ENCODE measurements at places on chromosomes 13 and 19.

GRCh38 chr19:33125929-33126388, 6.0 kb upstream of the WDR88 start:
- peak; percentile 70 for DNase-seq

DNA sequence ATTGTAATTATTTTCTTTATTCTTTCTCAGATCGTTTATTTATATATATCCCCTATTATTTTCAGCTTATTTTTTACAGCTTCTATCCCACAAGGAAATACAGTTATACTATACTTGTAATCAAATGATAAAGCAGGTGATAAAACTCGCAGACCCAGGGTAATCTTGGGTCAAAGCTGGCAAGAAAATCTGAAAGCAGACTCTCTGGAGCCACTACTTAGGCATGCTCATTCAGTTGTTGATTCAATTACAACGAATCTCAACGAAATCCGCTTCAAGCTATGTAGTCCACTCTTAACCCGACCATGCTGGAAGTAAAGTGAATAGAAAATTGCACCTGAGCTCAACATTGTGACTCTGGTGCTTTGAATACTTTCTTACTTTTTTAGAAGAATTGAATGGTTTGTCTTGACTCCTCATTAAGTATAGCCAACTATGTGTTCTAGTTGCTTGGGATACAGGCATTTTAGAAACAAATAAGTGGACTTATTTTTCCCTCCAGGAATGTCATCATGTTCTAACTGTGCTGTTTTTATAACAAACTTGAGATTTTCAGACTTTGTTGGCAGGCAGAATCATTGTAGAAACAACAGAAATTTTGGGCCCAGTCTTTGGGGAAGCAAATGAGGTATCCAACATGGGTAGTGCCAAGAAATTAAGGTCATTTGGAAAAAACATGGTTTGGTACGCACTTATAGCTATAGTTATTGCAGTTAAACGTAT, 21.4 kb downstream of the ESD start:
- no peak for DNase-seq

DNA sequence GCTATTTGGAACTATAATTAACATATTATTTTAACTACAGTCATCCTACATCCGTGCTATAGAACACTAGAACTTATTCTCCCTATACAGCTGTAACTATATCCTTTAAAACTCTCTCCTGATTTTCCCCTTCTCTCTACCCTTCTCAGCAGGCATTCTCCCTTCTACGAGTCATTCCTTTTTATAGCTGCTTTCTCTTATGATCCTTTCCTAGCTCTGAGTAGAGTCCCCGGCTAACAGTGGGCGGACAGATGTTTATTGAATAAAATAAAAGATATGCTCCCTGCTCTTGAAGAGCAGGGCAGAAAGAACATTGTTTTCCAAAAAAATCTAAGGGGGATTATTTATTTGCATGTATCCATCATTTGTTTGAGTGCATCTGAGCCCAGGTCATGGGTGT, 246.5 kb upstream of the TMTC4 start:
- no peak for DNase-seq

DNA sequence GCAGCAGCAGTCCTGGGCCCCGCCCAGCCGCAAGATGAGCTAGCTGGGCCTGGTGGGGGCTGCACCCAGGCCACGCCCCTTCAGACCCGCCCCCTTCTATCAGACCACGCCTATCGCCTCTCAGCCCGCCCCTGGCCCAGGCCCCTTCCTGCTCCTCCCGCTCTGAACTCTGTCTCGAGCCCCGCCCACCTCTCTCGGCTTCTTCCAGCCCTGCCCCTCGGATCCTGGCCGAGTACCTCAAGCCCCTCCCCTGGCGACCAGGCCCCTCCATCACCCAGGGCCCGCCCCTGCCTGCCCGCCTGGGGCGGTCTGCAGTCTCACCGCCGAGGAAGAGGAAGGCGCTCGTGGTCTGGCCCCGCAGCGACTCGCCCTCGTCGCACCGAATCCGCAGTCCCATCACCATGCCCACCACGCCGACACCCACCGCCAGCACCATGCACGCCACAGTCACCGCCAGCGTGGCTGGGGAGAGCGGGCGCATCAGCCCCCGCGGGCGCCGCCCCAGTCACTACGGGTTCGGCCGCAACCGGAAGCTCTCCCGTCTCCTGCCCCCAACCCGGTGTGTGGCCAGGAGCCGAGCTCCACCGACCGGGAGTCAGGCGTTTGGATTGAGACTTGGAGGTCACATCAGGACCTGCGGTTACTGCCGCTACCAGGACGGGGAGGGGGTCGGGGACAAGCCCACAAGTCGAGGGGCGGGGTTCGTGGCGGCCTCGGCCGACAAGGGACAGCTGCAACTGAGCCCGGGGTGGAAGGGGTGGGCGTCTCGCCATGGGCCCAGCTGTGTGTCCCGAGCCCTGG, 1.0 kb downstream of the CLDND2 start:
- DNase-seq = peak; percentile 99

DNA sequence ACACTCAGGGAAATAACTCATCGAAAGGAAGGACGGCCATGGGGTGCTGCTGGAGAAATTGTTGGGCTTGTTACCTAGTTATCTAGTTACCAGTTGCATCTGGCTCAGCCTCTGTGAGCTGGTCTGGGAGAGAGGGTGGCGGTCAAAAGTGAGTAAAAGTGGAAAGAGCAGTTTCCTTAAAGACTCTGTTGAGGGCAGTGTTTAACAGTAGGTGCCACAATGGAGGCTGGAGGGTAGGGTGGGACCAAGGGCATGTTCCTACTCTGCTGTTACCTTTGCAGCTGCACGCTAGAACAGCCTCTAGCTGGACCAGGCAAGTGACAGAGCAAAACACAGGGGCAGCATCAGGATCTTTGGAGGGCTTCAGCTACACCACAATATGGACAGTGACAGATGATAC, 228.8 kb upstream of the STARD13 start:
- DNase-seq = no peak

DNA sequence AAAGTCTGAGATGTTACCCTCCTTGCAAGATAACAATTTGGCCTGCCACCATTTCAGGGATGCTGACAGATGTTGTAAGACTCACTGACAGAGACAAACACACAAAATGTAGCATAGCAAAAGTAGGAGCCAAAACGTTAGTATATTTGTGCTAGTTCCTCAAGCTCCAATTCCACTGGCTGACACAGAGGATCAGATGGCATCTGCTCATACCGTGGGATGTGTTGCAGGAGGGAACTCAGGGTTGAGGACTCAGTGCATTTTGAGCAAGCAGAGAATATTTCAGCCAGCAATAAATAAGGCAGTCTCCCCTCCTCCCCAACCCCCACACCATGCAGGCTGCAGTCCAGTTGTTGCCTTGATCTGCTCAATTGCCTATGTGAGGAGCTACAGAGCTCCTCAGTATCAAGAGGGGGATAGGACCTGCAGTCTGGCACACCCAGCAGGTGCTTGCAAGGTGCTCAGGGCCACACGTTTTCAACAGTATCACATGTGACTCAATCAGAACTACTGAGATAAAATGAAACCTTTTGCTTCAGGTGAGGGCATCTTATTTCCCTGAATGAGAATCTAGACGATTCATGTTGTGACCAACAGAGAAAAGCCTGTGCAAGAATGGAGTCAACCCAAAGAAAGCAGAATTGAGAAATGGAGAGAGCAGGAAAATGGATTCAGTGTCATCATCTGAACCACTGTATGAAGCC, 23.6 kb upstream of the LRCH1 start:
- DNase-seq = no peak

- DNase-seq = no peak
Observed at GRCh38 chr19:16814526-16815100, 14.6 kb upstream of the SIN3B start.

- no peak for DNase-seq
Observed at GRCh38 chr19:20162821-20163220, 4.2 kb upstream of the ZNF486 start.

DNA sequence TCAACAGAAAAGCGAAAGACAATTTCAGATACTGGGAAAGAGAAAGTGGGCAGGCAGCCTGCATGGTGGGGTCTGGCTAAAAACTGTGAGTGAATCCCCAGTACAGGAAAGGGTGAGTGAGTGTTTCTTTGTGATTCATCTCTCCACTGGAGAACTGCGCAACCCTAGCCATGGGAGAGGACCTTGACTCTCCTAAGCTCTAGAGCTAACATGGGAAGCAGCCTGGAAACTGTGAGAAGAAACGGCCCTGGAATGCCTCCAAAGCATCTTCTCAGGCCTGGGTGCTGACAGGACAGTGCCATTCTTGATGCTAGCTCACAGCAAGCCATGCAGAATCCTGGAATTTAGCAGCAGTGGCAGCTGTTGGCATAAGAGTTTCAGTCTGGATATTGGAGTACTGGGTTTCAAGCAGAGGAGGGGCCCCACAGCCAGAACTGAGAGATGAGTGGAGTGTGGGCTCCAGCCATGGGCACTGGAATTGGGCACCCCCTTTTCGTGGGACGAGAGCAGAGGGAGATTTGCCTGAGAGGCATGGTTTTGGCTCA, 18.7 kb upstream of the SLAIN1 start:
- no peak for DNase-seq

DNA sequence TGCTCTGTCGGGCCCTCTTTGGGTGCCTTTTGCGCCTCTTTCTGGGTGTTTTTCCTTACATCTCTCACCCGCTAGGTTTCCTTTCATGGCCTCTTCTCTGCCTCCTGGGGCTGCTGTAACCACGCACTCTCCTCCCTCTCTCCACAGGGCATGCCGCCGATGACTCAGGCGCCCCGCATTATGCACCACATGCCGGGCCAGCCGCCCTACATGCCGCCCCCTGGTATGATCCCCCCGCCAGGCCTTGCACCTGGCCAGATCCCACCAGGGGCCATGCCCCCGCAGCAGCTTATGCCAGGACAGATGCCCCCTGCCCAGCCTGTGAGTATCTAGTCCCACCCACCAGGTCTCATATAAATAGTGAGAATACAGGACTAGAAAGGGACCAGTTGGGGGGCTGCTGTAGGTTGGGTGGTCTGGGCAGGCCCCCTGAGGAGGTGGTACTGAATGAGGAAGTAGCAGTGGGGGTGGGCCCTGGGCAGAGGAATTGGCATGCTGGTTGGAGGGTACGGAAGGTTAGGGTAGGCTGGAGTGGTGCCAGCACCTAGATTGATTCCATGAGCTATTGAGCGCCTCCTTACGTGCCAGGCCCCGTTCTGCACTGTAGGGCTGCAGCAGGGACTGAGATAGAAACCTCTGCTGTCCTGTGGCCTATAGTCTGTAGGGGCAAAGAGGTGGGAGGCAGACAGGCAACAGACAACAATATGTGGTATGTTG, 11.9 kb downstream of the SNRPA start:
- DNase-seq = no peak

Measured in EH (cell line).